ENCODE measurements at places on chromosomes 1 and 21. TPM values are rescaled to one million over a fixed set of nuclear protein-coding genes. Genes with fewer than 3 reads are reported as not detected.

The TMEM234 gene
- 7.5 TPM for total RNA-seq

The SYPL2 gene
- total RNA-seq: 0.17 TPM

The DDX20 gene
- total RNA-seq: 9.7 TPM

The DYNLT5 gene
- not detected for total RNA-seq

The ALX3 gene
- not detected for total RNA-seq

The NUAK2 gene
- 20.1 TPM for total RNA-seq

The CD5L gene
- total RNA-seq: not detected

The FMO2 gene
- not detected for total RNA-seq

The FCER1A gene
- total RNA-seq: not detected

The KCNJ15 gene
- not detected for total RNA-seq

The GRHL3 gene
- total RNA-seq: 1.0 TPM

The ZBTB8A gene
- 5.0 TPM for total RNA-seq

The FBXO44 gene
- 16.8 TPM for total RNA-seq

The GJC2 gene
- 0.39 TPM for total RNA-seq

The DNASE2B gene
- not detected for total RNA-seq

The LHX8 gene
- total RNA-seq: 0.83 TPM

The USP1 gene
- 20.7 TPM for total RNA-seq

The TNFRSF9 gene
- total RNA-seq: 3.7 TPM

The CA6 gene
- not detected for total RNA-seq

The NR1I3 gene
- total RNA-seq: not detected

The DPT gene
- not detected for total RNA-seq

The FAM163A gene
- not detected for total RNA-seq

The PLPP3 gene
- 19.7 TPM for total RNA-seq

The NKAIN1 gene
- total RNA-seq: 1.1 TPM

The FLVCR1 gene
- total RNA-seq: 20.9 TPM

The KRTAP11-1 gene
- 0.09 TPM for total RNA-seq

The HSD3B1 gene
- not detected for total RNA-seq

The MROH9 gene
- total RNA-seq: not detected

The IFFO2 gene
- total RNA-seq: 9.8 TPM

The OR2L5 gene
- total RNA-seq: not detected

Data from A549 treated with dexamethasone at 1 μM for 4 hours (cell line).